ENCODE measurements at places on chromosomes 12 and 14.

- DNase-seq: no peak
Measured at GRCh38 chr12:119786539-119786938, 90.6 kb downstream of the CIT start.

- no peak for DNase-seq
Measured at GRCh38 chr14:24094841-24095270, 745 bp downstream of the PCK2 start.

GRCh38 chr14:47039336-47039735, 387.8 kb upstream of the RPL10L start:
- DNase-seq: no peak

- DNase-seq: no peak
Measured at GRCh38 chr14:57420986-57421385, 30.6 kb downstream of the NAA30 start.

- DNase-seq: no peak
Measured at GRCh38 chr12:67535176-67535575, 113.4 kb upstream of the DYRK2 start.

DNA sequence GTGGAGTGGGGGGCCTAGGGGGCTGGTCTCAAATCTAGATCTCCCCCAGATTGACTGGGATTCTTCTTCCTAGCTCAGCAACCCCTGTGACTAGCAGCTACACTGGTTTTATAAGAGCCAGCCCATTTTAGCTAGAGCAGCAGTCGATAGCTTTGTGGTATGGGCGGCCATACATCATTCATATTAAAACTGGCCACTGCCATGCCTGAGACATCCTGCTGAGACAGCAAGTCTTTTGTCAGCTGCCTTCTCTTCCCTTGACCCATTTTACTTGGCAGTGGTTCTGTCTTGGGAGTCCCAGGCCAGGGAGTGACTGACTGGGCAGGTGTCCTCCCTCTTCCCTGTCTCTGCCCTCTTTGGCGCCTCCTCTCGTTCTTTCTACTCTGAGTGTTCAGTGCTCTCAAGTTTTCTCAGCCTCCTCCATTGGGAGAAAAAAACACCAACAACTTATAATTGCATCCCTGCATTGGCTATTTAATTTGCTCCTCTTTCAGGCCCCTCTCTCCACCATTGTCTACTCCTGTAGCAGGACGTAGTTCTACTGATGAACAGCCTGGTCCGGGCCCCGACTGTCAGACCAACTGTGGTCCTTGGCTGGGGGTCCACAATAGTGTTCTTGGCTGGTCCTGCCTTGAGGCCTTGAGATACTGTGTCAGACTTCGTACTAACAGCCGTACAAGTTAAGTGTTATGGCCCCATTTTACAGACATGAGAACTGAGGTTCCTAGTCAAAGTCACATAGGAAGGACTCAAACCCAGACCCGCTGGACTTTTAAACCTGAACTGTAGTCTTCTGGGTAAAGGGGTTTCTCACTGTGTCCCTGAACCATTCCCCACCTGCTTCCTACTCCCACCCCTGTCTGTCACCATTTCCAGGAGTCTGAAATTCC, 18.3 kb upstream of the JDP2 start:
- DNase-seq: no peak

DNA sequence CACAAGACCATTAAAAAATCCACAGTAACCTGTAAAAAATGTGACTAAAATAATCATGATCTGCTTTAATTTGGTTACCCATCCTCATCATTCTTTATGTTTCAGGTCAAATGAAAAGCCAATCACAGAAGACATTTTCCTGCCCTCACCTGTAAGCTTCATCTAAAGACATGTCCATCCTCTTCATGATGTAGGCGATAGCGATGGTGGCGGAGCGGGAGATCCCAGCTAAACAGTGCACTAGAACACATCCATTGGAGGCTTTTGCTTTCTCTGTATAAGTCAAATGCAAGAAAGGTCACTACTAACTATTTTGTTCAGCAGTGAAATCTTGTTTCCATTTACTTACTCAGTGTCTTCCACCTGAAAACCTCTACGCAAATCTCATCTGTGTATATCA, 82.6 kb downstream of the DUSP16 start:
- DNase-seq: no peak

DNA sequence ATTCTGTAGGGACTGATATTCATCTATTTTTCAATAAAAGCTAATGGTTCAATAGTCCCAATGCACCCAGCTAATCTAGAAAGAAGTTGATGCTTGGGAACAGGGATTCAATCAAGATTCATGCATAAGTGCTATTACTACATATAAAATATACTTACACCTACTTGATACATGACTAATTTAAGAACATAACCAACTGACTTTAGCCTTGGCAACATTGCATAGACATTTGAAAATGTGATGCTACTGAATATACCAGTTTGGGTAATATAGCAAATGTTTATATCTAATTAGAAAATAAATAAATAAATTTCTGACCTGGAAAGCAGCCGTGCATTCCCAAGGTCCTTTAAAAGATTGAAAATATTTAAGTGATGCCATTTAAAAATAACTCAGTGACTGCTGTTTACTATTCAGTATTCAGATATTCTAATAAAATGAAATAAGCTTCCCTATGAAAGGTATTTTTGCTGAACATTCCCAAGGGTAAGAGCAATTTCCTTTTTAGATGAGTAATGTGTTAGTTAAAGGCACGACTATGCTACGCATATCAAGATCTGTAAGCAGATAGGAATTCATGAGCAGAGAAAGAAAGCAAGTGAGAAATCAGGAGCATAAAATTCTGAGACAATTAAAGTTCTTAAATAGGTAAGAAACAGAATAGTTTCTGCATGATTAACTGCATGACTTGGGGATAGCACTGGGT, 160.6 kb upstream of the SYT1 start:
- DNase-seq: peak; percentile 21

DNA sequence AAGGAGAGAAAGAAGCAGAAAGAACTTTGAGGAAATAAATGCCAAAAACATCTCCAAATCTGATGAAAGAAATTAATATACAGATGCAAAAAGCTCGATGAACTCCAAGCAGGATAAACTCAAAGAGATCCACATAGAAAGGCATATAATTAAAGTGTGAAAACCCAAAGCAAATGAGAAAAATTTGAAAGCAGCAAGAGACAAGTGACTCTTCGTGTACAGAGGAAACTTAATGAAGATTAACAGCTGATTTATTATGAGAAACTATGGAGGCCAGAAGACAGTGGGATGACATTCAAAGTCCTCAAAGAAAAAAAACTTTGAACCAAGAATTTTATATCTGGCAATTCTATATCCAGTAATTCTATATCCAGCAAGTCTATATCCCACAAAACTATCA, 163.0 kb upstream of the TMCC3 start:
- DNase-seq: no peak

DNA sequence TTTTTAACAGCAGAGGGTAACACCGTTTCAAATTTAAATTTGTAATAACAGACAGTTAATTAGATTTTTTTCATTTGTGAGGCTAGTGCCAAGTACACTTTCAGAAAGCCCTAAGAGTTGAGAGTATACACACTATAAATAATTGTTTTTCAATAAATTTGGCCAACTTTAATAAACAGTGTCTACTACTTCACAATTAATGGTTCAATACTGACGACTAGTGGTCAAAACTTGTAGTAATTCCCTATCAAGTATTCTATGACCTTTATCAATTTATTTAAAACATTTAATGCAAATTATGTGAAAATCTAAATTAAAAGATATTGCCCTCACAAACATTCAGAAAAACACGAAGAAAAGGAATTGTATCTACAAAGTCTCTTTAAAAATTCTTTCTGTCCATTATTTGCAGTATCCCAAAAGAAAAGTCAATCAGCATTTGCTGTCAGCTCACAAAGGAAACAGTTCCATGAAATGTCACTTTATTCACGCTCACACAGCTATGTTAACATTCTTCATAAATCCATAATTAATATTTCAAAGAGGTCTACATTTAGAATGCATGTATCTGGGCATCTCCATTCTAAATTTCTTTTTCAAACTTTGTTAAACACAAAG, 91.2 kb downstream of the CEP128 start:
- peak; percentile 32 for DNase-seq

- DNase-seq: peak; percentile 83
Measured at GRCh38 chr14:99755629-99756603, 37.3 kb upstream of the EML1 start.

GRCh38 chr12:50961708-50962107, 9.4 kb downstream of the HIGD1C start:
- no peak for DNase-seq

GRCh38 chr12:44510510-44510909, 365.6 kb downstream of the NELL2 start:
- DNase-seq: no peak

DNA sequence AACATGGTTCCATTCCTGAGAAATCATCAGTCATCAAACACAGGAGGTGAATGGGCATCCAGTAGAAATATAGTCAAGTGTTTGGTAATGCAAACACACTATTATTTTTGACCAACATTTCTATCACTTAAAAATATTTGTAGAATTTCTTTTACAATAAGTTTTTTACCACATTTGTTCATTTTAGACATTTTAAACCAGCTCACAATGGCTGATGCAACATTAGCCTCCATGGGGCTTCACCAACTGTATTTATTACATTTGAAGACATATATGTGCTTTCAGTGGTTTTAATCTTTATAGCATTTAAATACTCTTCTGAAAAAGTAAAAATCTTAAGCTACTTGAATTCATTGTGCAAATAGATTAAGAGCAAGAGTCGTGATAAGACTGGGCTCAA, 1201.4 kb upstream of the TMEM132C start:
- no peak for DNase-seq

- no peak for DNase-seq
Measured at GRCh38 chr12:109099431-109100020, 2.1 kb downstream of the UNG start.

DNA sequence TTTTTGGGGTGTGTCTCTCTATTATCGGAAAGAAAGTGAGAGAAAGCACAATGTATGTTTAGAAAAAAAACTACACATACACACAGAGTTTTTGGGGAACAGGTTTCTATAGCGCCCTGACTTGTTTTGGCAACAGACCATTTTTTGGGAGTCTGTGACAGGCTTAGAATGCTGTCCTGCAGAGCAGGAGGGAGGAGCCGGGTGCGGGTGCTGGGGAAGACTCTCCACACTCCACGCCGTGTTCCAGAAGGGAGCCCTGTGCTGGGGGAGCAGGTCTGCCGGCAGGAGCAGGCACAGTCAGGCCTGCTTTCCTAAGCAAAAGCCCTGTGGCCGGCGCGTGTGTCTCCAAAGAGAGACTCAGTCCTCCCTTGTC, 26.5 kb downstream of the CD9 start:
- DNase-seq: no peak

GRCh38 chr12:18492372-18493025, 231.2 kb downstream of the PIK3C2G start:
- DNase-seq: peak; percentile 84

GRCh38 chr14:63493246-63493645, 49.9 kb downstream of the PPP2R5E start:
- DNase-seq: peak; percentile 20

- no peak for DNase-seq
Measured at GRCh38 chr14:103250874-103251273, 83.2 kb upstream of the EIF5 start.

- DNase-seq: no peak
Measured at GRCh38 chr14:76780875-76781647, 19.8 kb downstream of the VASH1 start.

DNA sequence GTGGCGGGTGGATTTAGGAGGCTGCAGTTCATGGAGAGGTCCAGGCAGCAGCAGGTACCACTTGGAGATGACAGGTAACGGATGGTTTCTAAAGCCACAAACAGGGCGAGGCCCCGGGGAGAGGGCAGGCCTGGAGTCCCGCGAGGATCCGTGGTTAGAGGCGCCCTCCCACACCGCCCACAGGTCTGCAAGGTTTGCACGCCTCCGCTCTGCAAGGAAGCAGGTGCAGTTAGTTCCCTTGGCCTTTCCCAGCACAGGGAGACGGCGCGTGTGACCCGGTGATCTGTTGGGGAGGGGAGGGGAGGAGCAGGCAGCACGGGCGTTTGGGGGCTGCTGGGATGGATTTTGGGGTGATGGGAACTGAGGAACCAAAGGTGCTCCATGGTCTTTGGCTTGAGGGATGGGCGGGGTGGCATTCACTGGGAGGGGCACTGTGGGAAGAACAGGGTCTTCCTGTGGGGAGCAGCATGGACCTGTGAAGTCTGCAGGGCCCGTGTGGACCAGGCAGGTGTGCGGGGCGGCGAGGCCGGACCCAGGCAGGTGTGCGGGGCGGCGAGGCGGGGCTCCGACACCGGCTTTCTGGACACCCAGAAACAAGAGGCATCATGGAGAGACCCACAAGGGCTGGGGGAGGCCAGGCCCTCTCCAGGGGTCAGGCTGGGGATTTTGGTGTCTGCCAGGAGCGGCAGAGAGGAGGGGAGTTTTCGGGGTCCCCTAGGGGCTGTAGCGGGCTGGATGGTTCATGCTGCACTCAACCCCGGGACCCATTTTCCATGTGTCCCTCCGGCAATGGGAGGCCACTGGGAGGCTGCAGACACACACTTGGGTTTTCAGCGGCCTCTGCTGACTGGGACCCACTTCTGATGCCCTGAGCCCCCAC, 29.1 kb downstream of the NOC4L start:
- DNase-seq: no peak

DNA sequence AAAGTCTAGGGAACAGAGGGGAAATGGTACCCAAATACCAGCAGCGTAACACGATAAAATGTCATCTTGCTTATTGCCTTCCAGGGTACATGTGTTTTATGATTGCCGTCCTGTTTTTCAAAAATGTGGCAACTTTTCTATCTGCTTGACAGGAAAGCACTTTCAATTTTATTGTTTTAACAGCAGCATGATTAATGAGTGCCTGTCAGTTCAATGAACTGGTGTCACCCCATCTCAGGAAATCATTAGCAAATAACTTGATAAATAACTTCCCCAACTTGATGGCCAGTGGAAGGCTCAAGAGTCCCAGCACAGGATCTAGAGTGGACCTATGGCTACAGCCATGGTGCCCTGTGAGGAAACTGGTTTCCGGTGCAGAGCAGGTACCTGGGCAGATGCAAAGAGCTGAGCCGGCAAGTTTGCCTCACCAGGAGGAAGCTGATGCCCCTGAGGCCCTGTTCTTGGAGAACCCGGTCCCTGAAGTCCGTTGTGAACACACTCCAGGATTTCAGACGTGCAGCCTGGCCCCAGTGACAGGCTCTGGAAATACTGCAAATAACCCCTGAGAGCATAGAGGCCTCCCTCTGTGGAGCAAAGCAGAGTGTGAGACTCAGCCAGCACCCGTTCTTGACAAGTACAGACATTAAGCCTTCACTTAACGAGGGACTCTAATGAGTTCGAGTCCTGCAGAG, 173.5 kb upstream of the SFSWAP start:
- DNase-seq: no peak

DNA sequence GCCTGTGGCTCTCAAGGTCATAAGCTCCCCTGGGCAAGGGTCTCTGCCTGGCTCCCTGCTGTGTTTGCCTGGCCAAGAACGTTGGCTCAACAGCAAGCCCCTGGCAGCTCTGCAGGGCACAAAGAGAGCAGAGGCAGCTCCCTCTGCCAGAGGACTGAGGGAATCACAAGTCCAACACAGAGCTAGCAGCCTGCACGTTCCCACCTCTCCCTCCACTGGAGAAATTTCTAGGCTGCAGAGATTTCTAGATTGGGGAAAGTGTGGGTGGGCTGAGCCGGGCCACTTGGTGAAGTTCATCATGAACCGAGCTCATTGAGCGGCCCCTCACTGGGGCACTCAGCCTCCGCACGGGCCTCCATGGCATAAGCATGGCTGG, 19.8 kb downstream of the ZFYVE21 start:
- DNase-seq: no peak

All from umbilical cord (tissue), 2 donors.